ENCODE measurements at places on chromosomes 13 and 19. TPM values are rescaled to one million over a fixed set of nuclear protein-coding genes. Genes with fewer than 3 reads are reported as not detected.

SERTAD1 gene
- 9.2 TPM for polyA plus RNA-seq

ZNF547 gene
- 4.9 TPM for polyA plus RNA-seq

CDX2 gene
- not detected for polyA plus RNA-seq

DDX49 gene
- 60.9 TPM for polyA plus RNA-seq

LILRA2 gene
- polyA plus RNA-seq: 0.94 TPM

NLRP9 gene
- polyA plus RNA-seq: 0.08 TPM

- DNase-seq: no peak
These were observed 1.2 kb upstream of the EFNA2 start for GRCh38 chr19:1284293-1284978.

- no peak for DNase-seq
These were observed 98.0 kb upstream of the DIAPH3 start for GRCh38 chr13:60261432-60262351.

DNA sequence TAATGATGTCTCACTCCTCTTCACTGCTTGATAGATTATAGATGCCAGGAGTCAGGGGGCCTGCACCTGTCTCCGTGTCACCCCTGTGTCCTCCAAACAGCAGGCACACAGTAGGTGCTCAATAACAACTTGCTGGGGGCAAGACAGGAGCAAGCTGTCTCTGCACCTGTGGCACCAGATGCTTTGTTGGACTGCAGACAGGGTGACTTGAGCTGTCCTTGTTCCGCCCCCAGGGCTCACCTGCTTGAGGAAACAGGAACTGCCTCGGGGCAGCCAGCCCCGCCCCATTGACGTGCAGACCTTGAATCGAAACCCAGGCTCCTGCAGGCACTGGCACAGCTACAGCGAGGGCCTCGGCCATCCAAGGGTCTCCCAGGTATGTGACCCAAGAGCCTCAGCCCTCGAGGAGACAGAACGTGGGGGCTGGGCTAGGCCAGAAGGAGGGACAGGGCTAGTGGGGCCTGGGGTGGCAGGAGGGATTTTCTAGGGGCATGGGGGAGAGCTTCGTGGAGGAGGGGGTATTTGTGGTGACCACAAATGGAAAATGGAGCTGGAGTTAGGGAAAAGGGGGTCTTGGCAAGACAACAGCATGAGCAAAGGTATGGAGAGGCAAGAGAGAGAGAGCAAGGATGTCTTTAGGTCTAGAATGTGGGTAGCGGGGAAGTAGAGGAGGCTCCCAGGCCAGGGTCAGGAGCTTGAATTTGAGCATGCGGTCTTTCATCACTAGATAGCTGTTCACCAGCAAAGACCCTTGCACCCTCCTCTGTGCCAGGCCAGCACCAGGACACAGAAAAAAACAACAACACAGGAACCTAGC lies at the start of gene HSH2D:
TSS of gene HSH2D (plus strand) at position 287 of the 817 bp plus-strand sequence. CDS start 5,066 bp downstream, outside the sequence.
- DNase-seq: no peak

- no peak for DNase-seq
These were observed 35.5 kb downstream of the DOT1L start for GRCh38 chr19:2199215-2199614.

DNA sequence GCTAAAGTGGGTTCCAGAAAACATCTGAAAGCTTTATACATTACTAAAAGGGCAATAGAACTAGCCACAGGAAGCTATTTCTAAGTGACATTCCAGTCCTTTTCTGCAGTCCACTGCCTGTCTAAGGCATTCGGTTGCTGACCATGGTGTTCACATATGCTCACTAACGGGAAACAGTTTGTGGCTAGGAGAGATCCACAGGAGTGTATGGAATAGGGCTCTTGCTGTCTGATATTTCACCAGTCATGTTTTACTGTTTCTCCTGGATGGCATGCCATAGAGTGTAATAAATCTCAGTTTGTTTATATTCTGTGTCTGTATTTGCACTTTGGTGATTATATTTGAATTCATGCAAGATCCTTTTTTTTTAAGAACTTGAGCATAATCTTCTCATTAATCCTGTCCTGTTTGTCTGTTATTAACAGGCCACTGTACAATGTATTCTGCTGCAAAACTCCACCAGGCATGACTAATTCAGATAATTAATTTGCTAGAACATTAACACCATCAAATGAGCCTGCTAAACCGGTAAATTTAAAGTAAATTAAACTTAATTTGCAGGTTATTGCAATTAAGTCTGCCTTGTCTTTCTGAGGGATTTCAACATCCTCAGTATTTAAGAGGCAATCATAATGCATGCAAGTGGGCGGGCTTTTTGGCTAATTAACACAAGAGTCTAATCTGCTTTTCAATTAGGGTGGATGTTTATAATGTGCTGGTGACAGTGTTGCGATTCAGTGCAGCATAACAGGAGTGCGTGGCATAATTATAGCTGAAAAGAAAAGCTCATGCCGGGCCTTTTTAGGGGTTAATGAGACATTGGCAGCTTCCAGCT lies 201.3 kb downstream of the POU4F1 start:
- no peak for DNase-seq

DNA sequence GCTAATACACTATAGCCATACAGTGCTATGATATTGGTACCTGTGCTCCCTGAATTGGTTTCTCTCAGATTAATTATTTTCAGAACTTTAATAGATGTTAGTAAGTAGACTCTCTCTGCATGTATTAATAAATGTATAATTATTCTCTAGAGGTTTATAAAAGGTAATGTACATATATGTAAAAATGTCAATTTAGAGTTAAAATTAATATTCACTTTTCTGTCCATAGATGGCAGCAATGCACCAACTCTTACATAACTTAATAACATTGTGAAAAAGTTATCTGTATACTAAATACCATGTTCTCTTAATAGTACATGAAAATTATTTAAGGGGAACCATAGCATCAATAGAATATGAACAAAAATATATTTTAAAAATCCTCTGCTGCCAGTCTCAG lies 515.0 kb upstream of the KLHL1 start:
- no peak for DNase-seq

- DNase-seq: no peak
These were observed 27.7 kb downstream of the GPR42 start for GRCh38 chr19:35398570-35398969.

GRCh38 chr13:60075850-60076249 lies 87.9 kb downstream of the DIAPH3 start:
- no peak for DNase-seq

DNA sequence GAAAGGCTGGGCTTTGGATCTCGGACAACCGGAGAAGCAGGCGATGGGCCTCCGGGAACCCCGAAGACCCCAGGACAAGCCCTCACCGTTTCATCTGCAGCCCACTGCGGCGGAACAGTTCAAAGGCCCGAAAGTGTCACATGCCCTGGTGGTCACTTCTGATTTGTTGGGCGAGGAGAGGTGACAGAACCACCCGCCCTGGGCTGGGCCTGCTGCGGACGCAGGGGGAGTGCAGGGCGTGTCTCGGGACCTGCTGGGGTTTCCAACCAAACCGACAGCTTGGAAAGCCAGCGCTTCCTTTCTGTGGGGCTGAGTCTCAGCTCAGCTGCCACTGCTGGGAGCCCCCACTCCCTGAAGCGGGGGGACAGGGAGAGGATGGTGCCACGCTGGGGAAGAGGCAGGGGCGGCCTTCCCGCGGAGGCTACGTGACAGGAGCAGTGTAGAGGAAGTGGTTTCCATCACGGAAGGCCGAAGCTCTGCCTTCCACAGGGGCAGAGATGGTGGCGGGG lies 22.8 kb upstream of the ZBTB7A start:
- DNase-seq: no peak

GRCh38 chr19:16197188-16197621 lies 506 bp upstream of the AP1M1 start:
- no peak for DNase-seq

DNA sequence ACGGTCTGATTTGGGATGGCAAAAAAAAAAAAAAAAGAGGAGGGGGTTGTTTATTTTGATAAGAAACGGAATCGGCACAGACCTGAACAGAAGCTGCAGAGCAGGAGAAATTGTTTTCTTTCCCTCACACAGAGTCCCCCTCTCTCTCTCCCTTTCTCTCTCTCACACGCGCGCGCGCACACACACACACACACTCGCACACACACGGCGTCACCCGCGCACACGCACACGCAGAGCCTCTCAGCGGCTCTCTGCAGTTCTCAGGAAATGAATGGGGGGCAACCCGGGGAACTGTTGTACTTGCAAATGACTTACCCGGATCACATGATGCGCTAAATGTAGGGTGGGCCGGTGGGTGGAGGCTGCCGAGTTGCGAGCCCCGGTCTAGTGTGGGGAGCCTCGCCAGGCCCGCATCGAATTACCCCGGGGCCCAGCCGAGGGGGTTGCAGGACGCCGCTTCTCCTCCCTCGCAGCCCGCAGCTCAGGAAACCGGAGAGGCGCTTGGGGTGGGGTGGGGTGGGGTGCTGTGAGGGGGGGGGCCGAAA lies 475 bp downstream of the KLF12 start:
- DNase-seq: no peak

GRCh38 chr19:43474986-43475705 lies 9.7 kb upstream of the LYPD3 start:
- peak; percentile 86 for DNase-seq

GRCh38 chr19:57563547-57563946 lies 3.9 kb upstream of the ZNF550 start:
- DNase-seq: no peak

DNA sequence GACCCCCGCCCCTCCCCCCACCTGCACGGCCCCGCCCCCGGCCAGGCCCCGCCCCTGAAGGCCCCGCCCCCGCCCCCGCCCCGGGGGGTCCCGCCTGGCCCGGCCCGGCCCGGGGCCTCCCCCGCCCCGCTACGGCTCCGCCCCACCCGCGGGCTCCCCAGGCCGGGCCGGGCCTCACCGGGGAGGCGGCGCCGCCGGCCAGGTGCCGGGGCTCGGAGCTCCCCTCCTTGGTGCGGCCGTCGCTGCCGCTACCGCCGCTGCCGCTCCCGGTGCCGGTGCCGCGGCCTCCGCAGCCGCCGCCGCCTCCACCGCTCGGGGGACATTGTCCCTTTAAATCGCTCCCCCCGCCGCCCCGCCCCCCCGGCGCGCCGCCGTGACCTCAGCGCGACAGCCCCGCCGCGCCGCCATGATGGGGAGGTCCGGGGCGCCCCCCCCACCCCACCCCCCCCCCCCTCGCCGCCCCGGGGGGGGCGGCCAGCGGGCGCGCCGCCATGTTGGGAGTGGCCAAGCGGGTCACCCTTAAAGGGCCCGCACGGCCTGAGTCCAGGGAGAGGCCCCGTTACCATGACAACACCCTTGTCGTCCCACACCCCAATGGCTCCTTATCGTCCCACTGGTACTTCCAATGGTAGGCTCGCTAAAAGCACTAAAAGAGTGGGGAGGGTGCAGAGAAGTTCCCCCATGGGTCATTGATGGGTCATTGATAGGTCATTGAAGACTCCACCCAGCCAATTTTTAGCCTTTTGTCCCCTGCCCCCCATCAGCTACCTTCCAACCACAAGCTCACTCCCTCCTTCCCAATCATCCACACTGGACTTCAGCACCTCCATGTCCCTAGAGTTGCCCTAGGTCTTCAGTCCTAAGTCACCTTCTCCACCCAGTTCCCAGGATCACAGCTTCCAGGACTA lies at the start of gene WIZ:
TSS of gene WIZ (minus strand) at position 337 of the 908 bp plus-strand sequence. CDS start 1,649 bp downstream, outside the sequence.
- no peak for DNase-seq

- DNase-seq: no peak
These were observed 13.6 kb upstream of the SLC15A1 start for GRCh38 chr13:98765996-98766519.

DNA sequence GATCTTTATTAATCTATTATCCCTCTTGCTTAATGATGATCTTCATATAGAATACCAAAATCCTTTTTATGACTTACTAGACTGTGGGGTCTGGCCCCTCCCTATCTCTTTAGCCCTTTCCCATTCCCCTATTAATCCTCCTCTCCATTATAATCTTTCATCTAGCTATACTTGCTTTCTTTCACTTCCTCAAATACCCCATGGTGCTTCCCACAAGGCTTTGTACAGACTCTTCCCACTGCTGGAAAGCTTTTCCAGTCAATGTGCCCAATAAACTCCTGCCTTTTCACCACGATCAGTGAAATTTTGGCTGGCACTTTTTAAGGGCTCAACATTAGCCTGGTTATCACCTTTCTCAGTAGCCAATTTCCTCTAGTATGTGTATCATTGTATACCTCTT lies 3.2 kb upstream of the EBPL start:
- no peak for DNase-seq

Measured in left renal cortex interstitium (tissue), 4 donors.